ENCODE measurements at places on chromosomes 2 and 18. TPM values are rescaled to one million over a fixed set of nuclear protein-coding genes. Genes with fewer than 3 reads are reported as not detected.

The METTL8 gene
- total RNA-seq = 25.9 TPM

The SNORC gene
- total RNA-seq = 4.6 TPM

The TGFA gene
- total RNA-seq = 23.5 TPM

The CDH2 gene
- 110 TPM for total RNA-seq

The CD207 gene
- total RNA-seq = not detected

The RGPD6 gene
- 121 TPM for total RNA-seq

The RALB gene
- total RNA-seq = 65.4 TPM

The MAB21L4 gene
- not detected for total RNA-seq

The POTEI gene
- 0.72 TPM for total RNA-seq

The VSNL1 gene
- 215 TPM for total RNA-seq

The COL4A4 gene
- total RNA-seq = 1.7 TPM

The TMEM198 gene
- total RNA-seq = 4.7 TPM

The CD8A gene
- total RNA-seq = 0.88 TPM

The NXPH2 gene
- 23.3 TPM for total RNA-seq

The CNDP1 gene
- 0.61 TPM for total RNA-seq

The SERPINB5 gene
- not detected for total RNA-seq

The NMUR1 gene
- 0.39 TPM for total RNA-seq

The SUPT7L gene
- total RNA-seq = 34.8 TPM

The TUBA4B gene
- total RNA-seq = not detected

The OR6B2 gene
- not detected for total RNA-seq

The FAM228A gene
- total RNA-seq = 4.6 TPM

All from spinal cord (tissue), 10 donors.